ENCODE measurements at places on chromosomes 12 and 14. TPM values are rescaled to one million over a fixed set of nuclear protein-coding genes. Genes with fewer than 3 reads are reported as not detected.

The KRT5 gene
- total RNA-seq, result 9,625 TPM

The NEUROD4 gene
- not detected for total RNA-seq

The LRRK2 gene
- 8.5 TPM for total RNA-seq

The ACSS3 gene
- 8.2 TPM for total RNA-seq

The NRIP2 gene
- 1.6 TPM for total RNA-seq

The MANSC1 gene
- total RNA-seq, result 34.6 TPM

DNA sequence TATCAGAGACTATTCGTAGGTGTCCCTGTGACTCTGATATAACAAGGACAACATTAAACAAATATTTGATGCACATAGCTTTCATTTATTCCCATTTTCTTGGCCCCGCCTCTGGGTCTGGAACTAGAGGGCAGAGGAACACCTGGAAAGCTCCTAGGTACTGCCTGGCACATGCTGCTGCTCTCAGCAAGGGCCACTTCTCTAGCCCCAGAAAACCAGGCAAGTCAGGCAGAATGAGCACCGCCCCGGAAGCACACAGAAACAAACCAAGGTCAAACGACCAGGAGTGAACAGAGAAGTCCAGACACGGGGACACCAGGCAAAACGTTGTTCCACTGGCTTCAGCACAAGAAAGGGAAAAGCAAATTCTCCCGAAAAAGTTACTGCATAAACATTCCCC, 76.1 kb downstream of the TTC7B start:
- DNase-seq, result no peak

DNA sequence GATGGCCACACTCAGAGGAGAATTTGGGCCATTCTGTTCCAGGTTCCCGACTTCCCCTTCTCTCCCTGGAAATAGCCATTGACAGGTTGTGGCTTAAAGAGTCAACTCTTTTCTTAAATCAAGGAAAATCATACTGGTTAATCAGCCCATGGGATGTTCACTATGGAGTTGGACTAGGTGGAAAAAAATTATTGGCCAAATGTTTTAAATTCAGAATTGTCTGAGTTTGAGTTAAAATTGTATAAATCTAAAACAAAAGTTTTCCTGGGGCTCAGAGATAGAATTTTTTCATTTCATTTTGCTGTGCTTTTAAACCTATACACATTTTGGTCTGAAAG, 6.5 kb downstream of the ESRRB start:
- DNase-seq, result no peak

- no peak for DNase-seq
Measured at GRCh38 chr12:107226126-107226525, 132.8 kb upstream of the CRY1 start.

GRCh38 chr14:88791629-88792472, 902 bp downstream of the EML5 start:
- no peak for DNase-seq

DNA sequence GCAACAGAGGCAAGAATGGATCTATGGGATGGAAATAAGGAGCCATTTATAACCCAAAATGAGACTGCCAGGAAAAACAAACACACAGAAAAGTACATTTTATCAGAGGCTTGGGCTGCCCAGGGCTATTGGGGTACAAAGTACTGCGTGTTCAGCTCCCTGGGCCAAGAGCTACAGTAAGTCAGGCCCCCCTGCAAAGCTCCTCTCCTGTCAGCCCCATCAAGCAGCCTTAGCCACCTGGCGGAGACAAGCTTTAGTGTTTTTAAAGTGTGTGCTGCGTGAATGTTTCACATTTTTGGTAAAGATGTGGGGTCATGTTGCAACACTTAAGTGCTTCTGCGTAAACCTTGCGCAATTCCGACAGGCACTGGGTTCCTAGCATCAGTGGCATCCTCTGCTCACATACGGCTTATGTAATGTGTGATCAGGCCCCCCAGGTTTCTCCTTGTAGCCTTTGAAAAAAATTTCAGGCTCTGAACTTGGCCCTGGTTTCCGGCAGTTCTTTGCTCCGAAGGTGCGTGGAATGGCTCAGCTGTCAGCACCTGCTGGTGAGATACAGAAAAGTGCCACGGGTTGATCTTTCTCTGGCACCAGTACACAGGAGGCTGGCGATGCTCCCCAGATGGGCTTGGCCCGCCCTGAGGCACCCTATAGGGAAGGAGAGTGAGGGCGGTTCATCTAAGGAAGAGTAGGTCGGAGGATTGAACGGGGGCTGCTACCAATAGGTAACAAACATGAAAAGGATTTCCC, 198.7 kb upstream of the EEA1 start:
- no peak for DNase-seq

GRCh38 chr14:59481871-59482540, 2.2 kb downstream of the L3HYPDH start:
- no peak for DNase-seq

DNA sequence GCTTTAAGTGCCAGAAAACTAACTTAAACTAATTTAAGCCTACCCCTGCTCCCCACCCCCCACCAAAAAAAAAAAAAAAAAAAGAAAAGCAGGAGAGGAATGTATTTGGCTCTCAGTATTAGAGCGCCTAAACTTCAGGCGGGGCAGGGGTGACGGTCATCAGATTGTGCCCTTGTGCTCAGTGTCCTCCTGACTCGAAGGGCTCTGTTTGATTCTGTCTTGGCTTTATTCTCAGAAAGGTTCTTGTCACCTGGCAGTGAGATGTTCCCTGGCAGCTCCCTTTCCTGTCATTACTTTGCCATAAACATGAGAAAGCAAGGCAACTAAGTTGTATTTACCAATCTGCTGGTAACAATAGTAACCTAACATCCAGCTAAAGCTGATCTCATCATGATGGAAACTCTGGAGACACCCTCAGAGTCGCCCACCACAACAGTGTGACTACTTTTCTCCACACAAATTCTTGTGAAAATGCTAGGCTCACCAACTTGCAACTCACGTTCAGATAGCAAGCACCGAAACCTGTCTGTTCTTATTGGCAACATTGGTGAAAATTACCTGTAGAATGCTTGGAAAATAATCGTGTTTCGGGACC, 39.0 kb upstream of the WNK1 start:
- no peak for DNase-seq

- no peak for DNase-seq
Measured at GRCh38 chr14:92635031-92635430, 113.4 kb downstream of the LGMN start.

DNA sequence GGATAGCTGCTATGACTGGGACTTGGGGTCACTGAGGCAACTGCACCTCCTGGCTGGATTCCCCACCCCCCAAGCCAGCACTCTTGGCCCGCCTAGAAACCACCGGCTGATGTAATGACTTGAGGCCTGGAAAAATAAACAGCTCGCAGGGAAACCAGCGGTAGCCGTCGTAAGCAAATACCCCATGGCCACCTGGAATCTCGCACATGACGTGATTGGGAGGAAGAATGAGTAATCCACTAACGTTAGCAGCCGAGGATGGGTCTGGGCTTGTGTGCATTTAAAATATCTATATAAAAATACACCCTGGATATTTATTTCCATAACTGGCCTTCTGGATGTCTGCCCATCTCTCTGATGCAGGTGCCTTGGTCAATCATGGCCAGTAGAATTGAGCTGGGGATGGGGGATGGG, 120.1 kb downstream of the SMOC1 start:
- no peak for DNase-seq

- DNase-seq, result no peak
Measured at GRCh38 chr12:132604151-132604618, 6.2 kb downstream of the LRCOL1 start.

GRCh38 chr14:100142073-100143040, 17.1 kb downstream of the DEGS2 start:
- no peak for DNase-seq

DNA sequence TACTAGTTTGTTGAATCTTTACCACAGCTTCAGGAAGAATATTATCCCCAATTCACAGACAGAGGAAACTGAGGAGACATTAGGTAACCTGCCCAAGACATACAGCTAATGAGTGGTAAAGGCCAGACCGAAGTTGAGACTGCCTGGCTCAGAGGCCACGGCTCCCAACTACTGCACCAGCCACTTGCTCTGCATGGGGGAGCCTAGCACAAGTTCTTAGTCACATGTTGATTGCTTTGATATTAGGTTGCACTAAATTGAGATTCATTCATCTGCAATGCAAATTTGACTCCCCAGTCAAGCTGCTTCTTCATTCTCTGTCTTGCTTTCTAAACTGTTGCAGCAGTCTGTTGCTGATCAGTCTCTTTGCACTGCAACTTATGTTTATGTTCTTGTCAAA, 25.9 kb upstream of the POLR3B start:
- DNase-seq, result no peak

DNA sequence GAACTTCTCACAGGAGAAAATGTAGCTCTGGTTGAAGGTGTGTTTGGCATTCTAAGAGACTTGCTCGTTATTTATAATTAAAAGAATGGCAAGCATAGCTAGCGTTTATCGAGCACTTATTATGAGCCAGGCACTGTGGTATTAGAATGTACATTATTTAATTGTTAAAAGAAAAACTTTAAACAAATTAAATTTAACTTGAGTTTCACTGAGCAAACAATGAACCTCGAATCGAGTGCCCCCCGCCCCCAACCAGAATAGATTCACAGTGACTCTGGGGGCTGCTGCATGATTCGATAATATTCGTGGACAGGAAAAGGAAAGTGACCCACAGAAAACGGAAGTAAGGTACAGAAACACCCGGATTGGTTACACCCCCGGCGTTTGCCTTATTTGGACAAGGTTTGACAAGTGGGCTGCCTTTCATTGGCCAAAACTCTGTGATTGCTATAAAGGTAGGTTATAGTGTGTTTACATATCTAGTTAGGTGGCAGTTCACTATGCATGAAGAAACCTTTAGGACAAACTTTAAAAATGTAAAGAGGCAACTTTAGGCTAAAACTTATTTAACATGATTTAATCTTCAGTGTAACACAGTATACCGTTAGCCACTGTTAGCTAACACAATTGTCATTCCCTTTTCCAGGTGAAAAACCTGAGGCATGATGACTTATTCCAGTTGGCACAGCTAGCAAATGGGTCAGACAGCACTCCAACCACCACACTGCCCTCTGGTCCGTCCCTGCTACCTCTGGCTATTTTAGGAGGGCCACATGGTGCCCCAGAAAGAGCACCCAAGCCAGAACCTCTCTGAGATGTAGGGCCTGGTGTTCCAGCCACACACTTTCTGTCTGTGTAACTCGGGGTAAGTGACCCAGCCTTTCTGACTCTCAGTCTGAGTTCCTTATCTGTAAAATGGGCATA, 7.1 kb downstream of the SCNN1A start:
- no peak for DNase-seq

Measured in suprapubic skin (tissue), 4 donors.